Esophagus muscularis mucosa (tissue), 4 donors: ENCODE measurements at places on chromosomes 2 and 18. TPM values are rescaled to one million over a fixed set of nuclear protein-coding genes. Genes with fewer than 3 reads are reported as not detected.

DNA sequence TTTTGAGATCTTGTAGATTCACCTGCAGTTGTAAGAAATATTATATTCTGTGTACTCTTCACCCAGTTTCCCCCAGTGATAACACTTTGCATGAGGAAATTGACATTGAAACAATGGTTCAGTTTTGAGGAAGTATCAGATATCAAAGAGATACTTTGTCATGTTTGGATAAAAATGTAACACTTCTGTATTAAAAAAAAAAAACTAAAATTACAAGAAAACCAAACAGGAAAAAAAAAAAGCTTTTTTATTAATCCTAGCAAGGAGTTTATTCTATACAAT lies 204.0 kb downstream of the ARL4C start:
- H3K27ac ChIP-seq = no peak overlapping the region
- H3K36me3 ChIP-seq = no peaks in the 10 kb centered on the region
- DNase-seq = no peak
- H3K4me1 ChIP-seq = no peaks in the 10 kb centered on the region
- no peaks in the 10 kb centered on the region for H3K27me3 ChIP-seq

DNA sequence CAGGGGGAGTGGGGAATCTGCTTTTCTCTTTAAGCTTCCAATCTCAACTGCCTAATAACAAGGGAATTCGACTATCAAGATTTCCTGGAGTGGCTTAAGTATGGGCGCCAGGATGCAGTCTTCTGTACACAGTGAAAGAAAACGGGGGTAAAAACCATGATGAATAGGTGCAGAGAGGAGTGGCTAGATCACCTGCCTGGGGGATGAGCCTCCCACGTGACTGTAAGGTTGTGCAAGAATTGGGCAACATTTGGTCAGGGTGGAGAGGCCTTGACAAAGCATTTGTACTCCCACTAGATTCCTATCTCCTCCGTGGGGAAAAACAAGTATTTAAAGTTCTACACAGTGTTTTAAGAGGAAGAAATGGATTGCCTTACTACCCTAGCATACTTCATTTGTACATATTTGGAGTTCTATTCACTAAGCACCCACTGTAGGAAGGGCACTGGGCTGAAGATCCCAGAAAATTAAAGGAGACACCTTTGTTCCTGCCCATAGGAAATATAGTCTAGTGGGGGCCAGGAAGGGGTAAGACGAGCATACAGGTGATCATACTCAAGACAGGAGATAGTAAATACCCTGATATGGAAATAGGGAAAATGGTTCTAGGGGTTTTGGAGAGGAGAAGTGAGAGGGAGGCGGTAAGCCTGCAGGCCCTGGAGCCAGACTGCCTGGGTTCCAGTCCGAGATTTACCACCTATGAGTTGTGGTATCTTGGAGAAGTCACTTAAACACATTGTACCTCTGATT lies 29.2 kb downstream of the EPAS1 start:
- H3K36me3 ChIP-seq = no peaks in the 10 kb centered on the region
- no peak for DNase-seq
- H3K27me3 ChIP-seq = no peaks in the 10 kb centered on the region
- H3K4me1 ChIP-seq = peaks cover 92% of the 10 kb centered on the region
- H3K4me3 ChIP-seq = no peak overlapping the region
- H3K27ac ChIP-seq = no peak overlapping the region

The ALK gene
- total RNA-seq = 0.83 TPM

- H3K27me3 ChIP-seq = no peaks in the 10 kb centered on the region
- no peak overlapping the region for H3K4me3 ChIP-seq
- H3K27ac ChIP-seq = no peak overlapping the region
- no peaks in the 10 kb centered on the region for H3K36me3 ChIP-seq
- DNase-seq = no peak
Measured at GRCh38 chr2:108354136-108354535, 23.6 kb upstream of the SULT1C4 start.

DNA sequence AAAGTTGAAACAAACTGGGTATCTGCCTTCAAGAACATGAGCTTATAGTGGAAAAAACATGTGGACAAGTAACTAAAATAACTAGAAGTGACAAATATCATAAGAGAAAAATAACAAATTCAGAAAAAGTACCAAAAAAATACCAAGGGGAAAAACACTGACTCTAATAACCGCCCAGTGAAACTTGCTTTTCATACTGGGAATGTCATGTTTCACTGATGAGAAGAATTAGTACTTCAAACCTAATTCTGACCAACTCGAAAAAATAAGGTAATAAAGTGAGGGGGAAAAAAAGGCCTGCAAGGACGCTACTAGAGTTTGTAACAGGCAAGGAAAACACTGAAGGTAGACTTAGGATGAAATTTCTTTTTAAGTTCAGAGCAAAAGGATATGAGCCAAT lies 83.6 kb downstream of the RTTN start:
- no peaks in the 10 kb centered on the region for H3K27me3 ChIP-seq
- no peaks in the 10 kb centered on the region for H3K4me1 ChIP-seq
- no peak overlapping the region for H3K27ac ChIP-seq
- no peak overlapping the region for H3K4me3 ChIP-seq
- peaks cover 21% of the 10 kb centered on the region for H3K36me3 ChIP-seq

DNA sequence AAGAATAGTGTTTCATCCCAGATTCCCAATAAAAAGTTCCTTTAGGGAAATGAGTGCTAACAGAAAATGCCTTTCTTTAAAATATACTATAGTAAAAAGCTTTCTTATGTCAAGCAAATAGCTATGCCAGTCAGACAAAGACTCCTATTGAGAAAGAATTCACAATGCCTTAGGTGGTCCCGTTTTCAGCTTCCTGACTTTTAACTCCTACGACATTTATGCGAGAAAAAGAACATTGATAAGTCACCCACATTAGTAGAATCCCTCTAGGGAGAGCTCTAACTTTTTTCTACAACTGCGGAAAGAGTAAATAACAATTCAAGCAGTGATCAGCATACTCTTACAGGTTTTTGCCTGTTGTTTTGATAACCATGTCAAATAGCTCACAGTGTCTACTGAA lies 750.8 kb upstream of the ACVR2A start:
- no peak for DNase-seq
- H3K4me1 ChIP-seq = peaks cover 3% of the 10 kb centered on the region

GRCh38 chr2:85503851-85504777 lies 34.9 kb upstream of the MAT2A start:
- no peaks in the 10 kb centered on the region for H3K27me3 ChIP-seq
- H3K4me3 ChIP-seq = no peak overlapping the region
- H3K36me3 ChIP-seq = no peaks in the 10 kb centered on the region
- H3K27ac ChIP-seq = no peak overlapping the region
- DNase-seq = no peak
